ENCODE measurements at places on chromosomes 5 and 9.

DNA sequence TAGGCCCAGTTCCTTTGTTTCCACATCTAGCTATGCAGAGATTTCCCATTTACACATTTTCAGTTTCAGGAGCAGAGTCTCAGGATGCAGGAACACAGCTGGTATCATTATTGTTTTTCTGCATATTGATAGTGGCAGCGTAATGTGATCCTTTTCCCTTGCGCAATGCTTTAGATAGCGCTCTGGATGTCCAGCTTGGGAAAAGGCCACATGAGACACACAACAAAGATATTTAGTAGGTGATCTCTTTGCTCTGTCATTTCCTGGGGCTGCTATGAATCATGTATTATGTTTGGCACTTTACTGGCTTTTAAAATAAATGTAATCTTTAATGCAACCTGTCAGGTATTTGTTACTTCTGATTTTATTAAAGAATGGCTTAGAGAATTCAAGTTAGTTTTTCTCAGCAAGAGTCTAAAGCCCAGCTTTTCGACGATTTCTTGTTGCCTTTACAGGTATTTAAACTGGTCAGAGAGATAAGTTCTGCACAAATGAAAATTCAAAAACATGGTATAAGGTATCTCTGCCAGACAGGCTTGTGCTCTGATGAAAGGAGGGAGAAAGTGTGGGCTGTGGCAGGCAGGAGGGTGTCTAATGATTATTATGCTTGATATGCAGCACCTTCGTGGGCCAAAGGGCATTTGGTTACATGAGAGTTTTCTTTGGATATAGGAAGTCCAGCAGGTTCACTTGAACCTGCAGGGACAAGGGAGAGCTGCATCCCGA, 42.2 kb downstream of the PTTG1 start:
- peak; percentile 93 for DNase-seq

GRCh38 chr9:91340395-91340967, 21.2 kb downstream of the AUH start:
- no peak for DNase-seq

DNA sequence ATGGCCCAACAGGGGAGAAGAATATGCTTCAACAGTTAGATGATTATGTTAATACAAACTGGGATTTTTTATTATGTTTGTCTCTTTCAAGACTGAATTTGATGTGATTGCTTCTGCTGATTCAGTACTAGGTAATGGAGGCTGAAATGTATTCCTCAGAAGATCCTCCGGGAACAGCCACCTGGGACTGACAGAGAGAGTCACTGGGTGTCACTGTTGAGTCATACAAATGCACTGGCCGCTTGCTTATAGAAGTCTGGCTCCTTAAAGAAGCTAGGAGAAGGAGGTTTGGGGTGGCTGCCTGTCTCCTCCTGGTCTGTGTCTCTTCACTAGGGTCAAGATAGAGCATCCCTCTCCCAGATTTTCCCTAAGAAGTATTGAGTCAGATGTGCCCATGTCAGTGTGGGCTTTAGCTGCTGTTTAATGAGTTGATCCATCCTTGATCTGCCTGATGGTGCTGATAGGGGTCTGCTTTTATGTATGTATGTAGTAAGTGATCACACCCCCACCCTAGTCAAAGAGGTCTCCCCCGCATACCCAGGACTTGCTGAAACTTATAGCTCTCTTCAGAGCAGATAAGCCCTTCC, 773.4 kb downstream of the BRINP1 start:
- DNase-seq, result peak; percentile 72

- DNase-seq, result peak; percentile 75
These were observed 2.9 kb upstream of the FOXD1 start for GRCh38 chr5:73451224-73452130.

GRCh38 chr5:161378701-161379100, 167.8 kb downstream of the GABRB2 start:
- DNase-seq, result no peak

- DNase-seq, result no peak
These were observed 725 bp upstream of the OR13C2 start for GRCh38 chr9:104606152-104606551.

DNA sequence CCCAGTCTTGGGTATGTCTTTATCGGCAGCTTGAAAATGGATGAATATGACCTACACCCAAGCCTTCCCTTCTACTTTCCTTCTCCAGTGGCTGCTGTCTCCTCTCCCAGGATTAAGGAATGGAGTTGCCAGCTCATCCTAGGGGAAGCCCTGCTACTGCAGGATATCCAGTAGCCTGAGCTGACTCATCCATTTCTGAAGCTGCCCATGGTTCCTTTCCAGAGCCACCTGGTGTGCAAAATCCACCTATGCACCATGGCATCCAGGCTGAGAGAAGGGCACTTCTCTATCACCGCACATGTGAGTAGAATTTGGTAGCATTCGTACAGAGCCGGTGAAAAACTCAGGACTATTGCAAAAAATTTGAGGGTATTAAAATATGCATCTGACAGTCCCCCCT, 290.8 kb downstream of the YTHDC2 start:
- peak; percentile 27 for DNase-seq

DNA sequence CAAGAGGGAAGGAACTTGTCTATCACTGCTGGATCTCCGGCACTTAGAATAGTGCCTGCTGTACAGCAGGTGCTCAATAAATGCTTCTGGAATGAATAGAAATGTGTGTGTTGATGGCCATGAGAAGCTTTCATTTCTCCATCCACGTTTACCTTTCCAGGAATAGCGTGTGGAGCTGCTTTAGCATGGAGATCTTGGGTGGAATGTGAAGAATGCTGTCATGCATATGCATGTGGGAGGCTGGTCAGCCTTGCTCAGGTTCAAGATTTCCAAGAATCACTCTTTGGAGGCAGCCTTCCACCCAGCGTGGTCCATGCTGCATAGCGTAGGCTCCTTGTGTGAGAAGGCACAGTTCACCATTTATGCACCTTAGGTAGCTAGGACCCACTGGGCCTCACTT, 19.2 kb downstream of the COL15A1 start:
- peak; percentile 54 for DNase-seq

GRCh38 chr5:66862020-66862419, 265.8 kb downstream of the MAST4 start:
- DNase-seq, result no peak

DNA sequence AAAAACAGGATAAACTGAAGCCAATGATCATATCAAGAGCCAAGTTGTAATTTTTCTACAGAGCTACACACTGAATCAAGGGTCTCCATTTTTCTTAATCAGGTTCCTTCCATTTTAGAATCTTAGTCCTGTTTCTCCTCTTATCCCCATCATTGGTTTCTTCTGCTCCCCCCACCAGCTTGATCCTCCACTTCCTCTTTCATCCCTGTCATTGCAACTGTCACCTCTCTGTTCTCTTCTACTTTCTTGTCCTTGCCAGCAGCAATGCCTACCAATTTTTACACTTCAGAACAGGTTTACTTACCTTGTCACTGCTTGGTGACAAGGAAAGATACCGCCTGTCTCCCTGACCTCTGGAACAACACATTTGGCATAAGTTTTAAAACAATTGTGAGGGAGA, 97.3 kb downstream of the CFAP90 start:
- no peak for DNase-seq

GRCh38 chr9:91417602-91418214, 5.9 kb downstream of the NFIL3 start:
- no peak for DNase-seq

DNA sequence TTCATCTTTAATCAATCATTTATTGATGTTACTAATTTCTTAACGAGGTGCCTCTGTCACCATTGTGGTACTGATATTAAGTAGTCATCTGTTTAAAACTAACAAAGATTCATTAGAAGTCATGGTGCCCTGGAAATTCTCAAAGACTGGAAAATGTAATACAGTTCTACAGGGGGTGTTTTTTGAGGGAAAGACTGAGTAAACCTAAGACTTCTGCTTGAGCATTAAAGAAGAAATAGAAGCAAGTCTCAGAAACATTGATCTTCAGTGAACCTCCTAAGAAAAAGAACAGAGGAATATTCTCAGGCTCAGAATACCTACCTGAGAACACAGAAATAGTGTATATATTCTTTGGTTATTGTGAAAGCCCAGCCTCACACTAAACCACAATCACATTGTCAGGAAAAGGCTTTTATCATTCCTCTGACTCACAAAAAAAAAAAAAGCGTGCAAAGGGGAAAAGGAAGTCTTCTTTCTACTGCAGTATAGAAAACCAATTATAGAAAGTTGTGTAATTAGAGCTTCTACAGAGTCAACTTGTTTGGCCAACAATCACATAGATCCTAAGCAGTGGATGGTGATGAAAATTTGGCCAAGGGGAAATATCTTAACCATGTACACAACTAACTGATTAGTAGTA, 60.8 kb downstream of the HINT1 start:
- DNase-seq, result no peak

- DNase-seq, result peak; percentile 87
These were observed 35.1 kb downstream of the B4GALT1 start for GRCh38 chr9:33131790-33132772.

- no peak for DNase-seq
These were observed 248.5 kb upstream of the DAP start for GRCh38 chr5:11009576-11009975.

GRCh38 chr5:42858031-42858643, 46.4 kb upstream of the SELENOP start:
- no peak for DNase-seq

DNA sequence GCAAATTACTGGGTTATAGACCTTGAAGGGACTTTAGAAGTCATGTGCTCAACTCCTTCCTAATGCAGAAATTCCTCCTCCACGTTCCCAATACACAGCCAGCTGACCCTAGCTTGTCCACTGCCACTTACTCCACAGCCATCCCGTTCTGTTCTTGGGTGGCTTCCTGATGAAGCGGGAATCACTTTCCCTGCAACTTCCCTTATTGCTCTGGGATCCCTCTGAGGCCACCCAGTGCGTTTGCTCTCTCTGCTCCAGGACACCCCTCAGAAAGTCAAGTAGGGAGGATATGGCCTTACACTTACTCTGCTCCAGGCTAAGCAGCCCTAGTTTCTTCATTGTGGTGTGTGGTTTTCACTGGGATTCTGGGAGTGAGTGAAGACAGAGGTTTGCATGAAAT, 55.5 kb downstream of the GALNT12 start:
- DNase-seq, result no peak

DNA sequence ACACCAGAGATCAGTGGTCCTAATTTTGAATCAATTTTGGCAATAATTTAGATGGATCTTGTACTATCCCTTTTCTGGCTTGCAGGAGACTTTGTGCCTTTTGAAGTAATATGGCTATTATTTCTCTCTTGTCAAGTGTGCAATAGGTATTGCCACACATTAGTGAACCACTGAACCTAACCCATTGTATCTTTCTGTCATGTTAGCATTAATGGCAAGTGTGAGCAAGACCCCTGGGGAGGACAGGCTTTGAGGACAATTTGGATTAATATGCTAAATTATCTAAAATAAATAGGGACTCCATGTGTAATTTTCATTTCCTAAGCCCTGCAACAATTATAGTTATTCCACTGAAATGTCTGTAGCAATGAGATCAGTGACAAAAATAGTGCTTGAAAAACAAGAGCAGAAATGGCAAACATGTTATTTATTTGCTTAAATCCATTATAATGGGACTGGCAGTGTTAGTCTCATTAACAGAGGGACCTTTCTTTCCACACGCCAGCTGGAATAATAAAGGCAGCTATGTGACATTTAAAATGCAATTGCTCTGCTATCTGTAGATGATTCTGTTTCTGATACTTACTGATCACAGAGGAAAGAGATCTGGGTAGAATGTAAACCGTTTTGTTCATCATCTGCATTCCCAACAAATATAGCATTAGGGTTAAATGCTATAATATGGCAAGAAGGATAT, 753.3 kb upstream of the ZNF608 start:
- DNase-seq, result no peak

DNA sequence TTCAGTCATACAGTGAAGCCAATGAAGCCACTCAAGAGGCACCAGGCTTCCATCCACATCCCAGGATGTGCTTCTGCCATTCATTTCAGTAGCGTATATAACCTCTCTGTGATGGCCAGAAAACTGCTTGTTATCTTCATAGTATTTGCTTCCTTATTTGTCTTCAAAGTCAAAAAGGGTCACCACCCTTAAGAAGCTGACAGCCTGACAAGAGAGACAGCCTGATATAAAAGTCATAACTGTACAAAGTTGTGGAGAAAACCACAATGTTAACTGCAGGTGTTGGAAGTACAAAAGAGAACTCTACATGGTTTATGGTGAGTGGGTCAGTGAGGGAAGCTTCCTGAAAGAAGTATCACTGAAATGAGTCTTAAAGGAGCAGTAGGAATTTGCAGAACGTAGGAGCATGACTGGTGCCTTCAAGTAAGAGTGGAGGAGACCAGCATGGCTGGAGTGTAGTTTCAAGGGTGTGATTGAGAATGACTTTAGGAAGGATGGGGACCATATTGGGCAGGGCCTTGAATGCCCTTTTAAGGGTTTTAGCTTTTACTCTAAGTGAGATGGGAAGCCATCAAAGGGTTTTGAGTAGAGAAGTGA, 33.7 kb downstream of the NIM1K start:
- no peak for DNase-seq

- no peak for DNase-seq
These were observed 10.0 kb upstream of the CLIC3 start for GRCh38 chr9:137006116-137007003.

DNA sequence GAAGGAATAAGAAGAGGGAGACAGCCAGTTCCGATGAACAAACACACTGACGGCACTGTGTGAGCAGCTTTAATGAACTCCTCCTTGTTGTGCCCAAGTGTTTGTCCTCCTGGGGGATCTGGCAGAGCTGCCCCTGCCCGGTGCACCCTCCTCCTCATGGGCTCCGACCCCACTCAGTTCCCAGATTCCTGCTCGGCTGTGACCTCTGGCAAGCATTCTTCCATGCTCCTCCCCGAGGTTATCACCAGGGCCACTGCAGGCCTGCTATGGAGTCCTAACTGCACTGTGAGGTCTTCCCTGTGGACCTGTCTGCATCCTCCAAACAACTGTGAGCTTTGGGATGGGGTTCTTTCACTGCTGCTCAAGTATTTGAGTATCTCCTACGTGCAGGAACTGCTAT, 142.2 kb downstream of the DCP2 start:
- DNase-seq, result no peak

- DNase-seq, result no peak
These were observed 340.6 kb upstream of the IRX4 start for GRCh38 chr5:2223303-2223702.

- DNase-seq, result no peak
These were observed 260.5 kb downstream of the GADD45G start for GRCh38 chr9:89865357-89865756.

GRCh38 chr5:146068977-146069779, 36.2 kb downstream of the PLAC8L1 start:
- DNase-seq, result no peak

DNA sequence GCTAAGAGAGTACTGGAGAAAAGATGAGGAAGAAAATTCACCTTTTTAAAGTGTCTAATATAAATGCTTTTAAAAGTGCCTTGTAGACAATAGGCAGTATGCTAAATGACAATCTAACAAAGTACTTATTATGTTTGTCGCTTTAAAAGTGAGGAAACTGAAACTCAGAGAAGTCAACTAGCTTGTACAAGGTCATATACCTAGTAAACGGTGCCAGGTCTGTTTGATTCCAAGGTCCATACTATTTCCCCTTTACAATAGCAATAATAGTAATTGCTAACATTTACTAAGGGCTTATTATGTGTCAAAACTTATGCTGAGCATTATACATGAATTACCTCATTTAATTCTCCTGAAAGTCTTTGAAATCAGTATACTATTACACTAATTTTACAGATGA, 328.6 kb upstream of the SLC24A2 start:
- DNase-seq, result no peak

- DNase-seq, result no peak
These were observed 72.0 kb upstream of the ENTREP1 start for GRCh38 chr9:69253057-69253456.

- no peak for DNase-seq
These were observed 204.0 kb downstream of the FSTL4 start for GRCh38 chr5:133408322-133408721.
